ENCODE measurements at places on chromosomes 2 and 18.

- no peak for DNase-seq
These were observed 72.2 kb downstream of the LNPK start for GRCh38 chr2:175929850-175930249.

DNA sequence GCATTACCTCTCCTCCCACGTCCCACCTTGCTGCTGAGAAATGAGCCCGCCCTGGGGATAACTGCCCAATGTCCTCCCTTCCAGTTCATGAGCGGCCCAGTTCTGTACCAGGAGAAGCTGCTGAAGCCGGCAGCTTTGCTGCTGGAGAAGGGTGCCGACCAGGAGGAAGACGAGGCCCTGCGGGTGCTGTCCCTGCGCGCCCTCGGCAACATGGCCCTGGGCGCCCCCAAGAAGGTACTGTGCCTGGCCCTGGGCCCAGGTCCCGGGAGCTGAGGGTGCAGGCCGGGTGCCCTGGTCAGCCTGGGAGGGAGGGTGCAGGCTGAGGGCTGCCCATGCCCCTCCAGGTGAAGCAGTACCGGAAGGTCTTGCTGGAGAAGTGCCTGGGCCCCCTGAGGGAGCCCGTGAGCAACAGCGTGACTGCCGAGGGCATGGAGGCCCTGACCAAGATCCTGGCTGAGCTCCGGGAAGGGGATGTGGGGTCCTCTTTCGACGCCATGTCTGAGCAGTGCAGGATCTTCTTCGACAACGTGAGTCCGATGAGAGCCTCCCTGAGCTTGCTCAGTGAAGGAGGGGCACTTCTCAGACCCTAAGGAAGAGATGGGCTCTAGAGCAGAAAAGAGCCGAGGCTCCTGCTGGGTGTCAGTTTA is 25.7 kb downstream of the HJURP start:
- no peak for DNase-seq

- DNase-seq: no peak
These were observed 38.0 kb downstream of the CMPK2 start for GRCh38 chr2:6827566-6828298.

GRCh38 chr2:84212611-84213314 is 246.3 kb downstream of the SUCLG1 start:
- DNase-seq: no peak

- no peak for DNase-seq
These were observed 31.0 kb downstream of the SNORC start for GRCh38 chr2:232900811-232901735.

DNA sequence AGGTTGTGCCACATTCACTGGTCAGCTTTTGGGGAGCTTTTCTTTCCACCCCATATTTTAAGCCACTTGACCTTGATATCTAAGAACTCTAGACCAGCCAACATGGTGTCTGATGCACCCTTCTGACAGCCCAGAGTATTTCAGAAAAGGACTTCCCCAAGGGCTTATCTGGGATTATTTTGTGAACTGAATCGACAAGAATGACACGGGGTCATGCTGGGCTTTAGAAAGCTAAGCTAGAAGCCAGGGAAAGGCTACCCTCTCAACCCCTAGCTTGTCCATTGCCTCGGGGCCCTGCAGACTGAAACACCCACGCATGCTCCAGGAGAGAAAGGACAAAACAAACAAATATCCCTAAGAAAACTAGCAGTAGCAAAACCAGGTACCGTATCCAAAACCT is 16.0 kb downstream of the SLC4A5 start:
- DNase-seq: no peak

GRCh38 chr2:182448371-182448770 is 21.5 kb upstream of the PDE1A start:
- DNase-seq: no peak

DNA sequence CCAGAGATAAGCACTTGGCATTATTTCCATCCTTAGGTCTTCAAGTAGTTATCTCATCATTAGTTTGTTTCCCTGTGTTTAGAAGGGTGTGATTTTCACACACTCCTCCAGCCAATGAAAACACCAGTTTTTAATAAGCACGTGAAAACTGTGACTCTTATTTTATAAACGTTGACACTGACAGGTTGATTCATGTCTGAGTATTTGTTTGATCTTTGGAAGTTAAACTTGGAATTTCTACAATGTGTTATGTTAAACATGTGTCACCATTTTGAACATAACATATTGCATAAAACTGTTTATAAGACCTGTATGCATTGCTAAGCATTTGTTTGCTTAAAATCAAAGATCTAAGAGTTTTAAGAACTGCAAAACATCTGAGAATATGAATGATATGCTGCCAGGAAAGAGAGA is 27.6 kb downstream of the SLC40A1 start:
- DNase-seq: no peak

- no peak for DNase-seq
These were observed 41.9 kb downstream of the DPYSL5 start for GRCh38 chr2:26889796-26890195.

DNA sequence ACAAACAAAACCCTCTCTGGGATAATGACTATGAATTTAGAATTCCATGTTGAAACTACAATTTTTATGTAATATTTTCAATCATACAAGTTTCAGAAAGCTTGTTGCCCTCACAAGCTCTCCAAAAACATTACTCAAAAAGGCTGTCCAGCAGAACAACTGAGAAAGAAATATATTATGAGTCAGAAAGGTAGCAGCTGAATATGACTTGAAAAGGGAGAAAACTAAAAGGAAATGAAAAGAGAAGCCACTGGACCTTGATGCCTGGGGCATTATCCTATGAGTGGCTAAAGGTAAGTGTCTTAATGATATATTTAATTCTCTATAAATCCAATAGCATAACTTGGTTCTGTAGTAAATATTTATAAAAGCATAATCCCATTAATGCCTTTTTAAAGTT is 61.8 kb downstream of the NXPH2 start:
- DNase-seq: no peak

DNA sequence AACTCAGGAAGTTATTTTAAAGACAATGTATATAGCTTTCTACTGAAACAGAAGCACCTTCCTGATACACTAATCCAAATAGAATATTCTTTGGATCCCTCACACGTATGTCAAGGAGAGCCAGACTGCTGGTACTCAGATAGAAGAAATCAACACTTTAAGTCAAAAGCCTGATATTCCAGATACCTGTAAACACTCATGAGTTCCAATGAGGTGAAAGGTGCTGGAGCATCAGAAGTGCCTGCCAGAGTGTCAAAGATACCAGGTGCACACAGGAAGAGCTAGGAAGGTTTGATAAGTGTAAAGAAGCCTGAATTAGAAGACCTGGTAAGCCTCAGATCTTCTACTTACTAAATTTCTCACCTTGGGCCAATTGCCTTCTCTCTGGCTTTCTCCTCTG is 226.3 kb upstream of the SP5 start:
- no peak for DNase-seq

DNA sequence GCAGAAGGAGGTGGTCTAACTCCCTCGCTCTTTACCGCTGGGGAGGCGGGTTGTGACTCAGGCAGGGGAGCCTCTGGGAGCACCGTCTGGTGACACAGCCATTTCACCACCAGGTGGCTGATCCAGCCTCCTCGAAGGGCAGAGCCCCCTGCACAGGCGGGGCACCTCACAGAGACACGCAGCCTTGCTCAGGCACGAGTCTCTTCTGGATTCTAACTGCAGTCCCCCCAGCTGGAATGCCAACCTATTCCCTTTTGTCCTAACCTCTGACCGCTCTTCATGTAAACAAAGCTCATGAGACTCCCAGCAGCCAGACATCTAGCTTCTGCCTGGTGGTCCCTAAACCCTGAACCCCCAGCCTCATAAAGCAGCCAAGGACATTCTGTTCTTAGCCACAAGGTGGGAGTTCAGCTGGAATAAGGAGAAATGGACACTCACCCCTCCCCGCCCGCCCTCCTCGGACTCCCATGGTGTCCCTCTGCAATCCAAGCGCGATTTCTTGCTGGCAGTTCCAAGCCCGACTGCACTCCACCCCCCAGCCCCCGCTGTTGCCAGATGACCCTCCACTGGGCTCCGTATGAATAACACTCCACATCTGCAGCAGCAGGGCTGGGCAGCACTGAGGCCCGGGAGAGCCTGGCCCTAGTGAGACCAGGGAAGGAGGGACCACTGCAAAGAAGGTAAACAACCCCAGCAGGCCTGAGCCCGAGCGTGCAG is 84.3 kb downstream of the TNS1 start:
- peak; percentile 67 for DNase-seq

DNA sequence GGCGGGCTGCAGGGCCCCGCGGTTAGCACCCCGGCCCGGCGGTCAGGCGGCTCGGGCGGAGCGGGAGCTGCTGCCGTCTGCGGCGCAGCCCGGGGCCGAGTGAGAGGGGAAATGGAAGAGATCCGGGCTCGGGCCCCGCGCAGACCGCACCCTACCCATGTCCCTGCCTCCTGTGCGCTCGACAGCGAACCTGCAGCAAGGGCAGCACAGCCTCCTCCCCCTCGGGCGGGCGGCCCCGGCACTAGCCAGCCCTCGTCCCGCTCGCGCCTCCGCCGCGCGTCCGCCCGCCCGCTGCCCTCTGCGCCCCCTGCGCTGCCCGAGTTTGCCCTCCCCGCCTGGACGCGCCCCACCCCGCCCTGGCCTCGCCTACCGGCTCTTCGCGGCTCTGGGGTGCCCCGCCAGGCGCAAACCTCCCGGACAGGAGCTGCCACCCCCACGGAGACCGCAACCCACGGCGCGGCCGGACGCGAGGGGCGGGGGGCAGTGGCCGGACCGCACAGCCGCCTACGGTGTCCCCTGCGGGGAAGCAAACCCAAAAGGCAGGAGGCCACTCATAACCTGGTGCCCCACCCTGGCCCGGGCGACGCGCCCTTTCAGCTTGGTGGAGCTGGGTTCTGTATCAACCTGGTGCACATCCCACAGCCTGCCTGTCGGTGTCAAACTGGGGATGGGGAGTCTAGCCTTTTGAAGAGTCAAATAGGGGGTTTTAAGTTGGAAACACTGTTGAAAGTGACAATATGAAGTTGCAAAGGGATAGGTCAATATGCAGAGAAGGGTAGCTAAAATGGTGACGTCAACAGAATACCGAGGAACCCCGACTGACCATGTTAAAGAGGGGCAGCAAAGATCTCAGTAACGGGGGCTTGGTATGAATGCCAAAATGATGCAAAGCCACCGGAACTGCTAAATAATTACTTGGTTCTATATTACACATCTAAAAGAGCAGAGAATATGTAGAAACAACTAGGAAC is at the start of gene IHH:
Gene IHH, minus strand, starts transcription at position 101 of the 971 bp plus-strand sequence. CDS start 454 bp downstream, outside the sequence.
- no peak for DNase-seq

DNA sequence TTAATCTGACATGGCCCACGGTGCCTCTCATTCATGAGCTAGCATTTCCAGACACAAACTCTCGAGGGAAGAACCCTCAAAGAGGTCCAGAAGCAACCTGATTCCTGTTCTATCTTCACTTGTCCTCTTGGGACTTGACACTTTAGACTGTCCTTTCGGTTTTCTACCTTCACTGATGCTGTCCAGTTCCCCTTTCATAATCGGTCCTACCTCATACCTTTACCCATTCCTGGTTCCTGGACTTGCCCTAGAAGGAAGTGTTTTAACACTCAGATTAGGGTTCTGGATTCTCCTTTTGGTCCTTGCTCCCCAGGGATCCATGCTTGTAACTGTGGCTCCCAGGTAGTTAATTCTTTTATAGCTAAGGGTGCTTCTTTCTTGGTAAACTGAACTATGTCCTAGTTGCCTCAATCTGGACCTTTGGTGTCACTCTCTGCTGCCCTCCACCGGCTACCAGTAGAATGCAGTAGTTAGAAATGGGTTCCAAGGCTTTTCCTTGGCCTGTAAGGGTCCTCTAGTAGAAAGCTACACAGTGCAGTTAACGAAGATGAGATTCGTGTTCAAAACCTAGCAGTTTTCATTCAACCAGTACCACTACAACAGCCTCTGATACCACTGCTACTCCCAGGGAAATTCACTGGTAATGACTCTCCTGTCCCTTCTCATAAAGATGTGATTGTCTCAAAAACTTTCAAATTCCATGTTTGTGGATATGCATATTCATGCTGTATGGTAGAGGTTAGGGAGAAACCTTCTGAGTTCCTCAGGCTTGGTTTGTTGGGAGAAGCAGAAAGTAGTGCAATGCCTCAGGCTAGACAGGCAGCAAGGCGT is 178.1 kb upstream of the CYP26B1 start:
- no peak for DNase-seq

- no peak for DNase-seq
These were observed 106.3 kb downstream of the ABCA12 start for GRCh38 chr2:215032153-215032552.

DNA sequence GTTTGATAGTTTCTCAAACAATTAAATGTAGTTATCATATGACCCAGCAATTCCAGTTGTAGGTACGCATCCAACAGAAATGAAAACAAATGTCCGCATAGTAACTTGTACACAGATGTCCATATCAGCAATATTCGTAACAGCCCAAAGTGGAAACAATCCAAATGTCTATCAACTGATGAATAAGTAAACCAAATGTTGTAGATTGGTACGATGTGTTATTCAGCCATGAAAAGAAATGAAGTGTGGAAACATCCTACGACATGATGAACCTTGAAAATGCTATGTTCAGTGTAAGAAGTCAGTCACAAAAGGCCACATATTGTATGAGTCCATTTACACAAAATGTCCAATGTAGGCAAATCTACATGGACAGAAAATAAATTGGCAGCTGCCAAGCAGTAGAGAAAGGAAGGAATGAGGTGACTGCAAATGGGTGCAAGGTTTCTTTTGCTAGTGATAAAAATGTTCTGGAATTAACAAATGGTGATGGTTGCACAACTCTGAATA is 26.9 kb downstream of the GAREM1 start:
- no peak for DNase-seq

DNA sequence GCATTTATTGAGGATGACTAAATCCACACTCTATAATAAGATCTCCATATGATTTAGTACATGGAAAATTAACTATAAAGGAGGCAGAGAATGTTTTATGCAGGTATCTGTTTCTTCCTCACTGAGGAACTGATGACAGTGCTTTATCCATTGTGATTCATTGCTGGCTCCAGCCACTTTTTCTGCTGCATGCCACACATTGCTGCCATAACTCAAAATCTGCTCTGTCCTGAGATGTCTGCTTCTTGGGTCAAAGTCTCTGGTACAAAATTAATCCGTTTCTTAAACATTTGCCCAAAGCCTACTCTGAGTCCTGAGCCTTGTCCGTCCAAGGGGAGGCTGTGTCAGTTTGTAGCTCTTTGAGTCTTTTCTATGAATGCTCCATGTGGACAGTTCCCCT is 15.5 kb upstream of the ARHGAP28 start:
- DNase-seq: no peak

GRCh38 chr2:191739194-191739593 is 61.3 kb downstream of the NABP1 start:
- no peak for DNase-seq

DNA sequence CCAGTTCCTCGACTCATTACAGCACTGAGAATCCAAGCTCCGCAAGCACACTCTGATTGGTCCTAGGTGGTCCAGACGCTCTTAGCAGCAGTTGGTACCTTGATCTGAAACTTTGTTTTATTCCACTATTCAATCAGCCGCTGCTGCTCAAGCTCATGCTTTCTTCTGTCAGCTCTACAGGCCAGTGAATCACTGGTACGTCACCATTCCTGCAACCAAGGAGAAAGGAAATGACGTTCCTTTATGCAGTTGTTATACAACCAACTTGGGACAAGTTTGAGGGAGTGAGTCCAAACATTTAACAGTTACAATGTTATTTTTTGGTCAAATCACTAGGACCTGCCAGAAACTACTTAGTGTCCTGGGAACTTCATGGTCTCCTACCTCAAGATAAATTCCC is 398.8 kb upstream of the TMEFF2 start:
- no peak for DNase-seq

- DNase-seq: no peak
These were observed 96.8 kb downstream of the DIS3L2 start for GRCh38 chr2:232058063-232058877.
